ENCODE measurements at places on chromosomes 3 and 15.

- DNase-seq = no peak
These were observed 291.7 kb downstream of the SUCLG2 start for GRCh38 chr3:67362686-67363085.

- no peak for DNase-seq
These were observed 1086.9 kb downstream of the DIPK2A start for GRCh38 chr3:145058483-145058882.

DNA sequence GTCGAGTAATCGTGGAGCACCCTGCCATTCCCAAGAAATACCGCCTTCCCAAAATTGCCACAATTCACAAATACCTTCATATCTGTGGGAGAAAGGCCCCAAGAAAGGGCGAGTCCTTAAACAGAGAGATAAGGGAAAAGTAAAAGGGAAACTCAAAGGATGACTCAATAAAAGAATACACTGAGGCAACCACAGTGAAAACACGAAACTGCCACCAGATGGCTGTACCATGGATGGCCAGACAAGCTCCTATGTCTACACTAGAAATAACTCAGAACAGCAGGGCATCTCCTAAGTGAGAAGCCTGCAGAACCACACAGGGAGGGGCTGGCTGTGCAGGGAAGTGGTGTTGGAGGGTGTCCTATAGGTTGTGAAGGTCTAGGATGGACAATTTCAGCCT lies 25.0 kb downstream of the SRGAP3 start:
- no peak for DNase-seq

DNA sequence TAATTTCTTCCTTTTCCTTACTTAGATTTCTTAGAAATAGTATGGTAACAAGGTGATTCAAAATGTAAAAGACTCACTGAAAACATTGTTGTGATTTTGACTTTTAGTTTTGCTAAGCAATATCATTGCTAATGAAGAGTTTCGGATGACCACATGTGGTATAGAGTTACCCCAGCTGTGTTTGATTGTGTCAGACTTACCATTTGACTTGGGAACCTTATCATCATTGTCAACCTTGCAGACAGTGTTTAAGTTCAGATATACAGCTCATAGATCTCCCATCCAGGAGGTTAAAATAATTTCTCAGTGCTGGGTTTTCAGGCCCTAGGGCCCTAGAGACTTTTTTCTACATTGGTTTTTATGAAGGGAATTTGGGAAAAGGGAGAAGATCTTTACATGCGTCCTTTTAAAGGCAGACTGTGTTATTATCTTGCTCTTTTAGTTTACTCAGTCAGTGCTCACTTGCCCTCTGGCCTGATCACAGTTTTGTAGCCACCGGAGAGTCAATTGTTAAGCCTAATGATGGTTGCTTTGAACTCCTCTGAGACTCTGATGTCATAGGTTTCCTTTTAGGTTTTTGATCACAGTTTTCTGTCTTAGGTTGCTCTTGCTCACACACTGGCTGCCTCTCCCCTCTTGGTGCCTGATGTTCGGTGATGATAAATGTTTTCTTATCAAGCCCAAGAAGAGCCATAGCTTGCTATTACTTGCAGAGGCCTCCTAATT lies 133.5 kb upstream of the ZPLD1 start:
- DNase-seq = no peak

DNA sequence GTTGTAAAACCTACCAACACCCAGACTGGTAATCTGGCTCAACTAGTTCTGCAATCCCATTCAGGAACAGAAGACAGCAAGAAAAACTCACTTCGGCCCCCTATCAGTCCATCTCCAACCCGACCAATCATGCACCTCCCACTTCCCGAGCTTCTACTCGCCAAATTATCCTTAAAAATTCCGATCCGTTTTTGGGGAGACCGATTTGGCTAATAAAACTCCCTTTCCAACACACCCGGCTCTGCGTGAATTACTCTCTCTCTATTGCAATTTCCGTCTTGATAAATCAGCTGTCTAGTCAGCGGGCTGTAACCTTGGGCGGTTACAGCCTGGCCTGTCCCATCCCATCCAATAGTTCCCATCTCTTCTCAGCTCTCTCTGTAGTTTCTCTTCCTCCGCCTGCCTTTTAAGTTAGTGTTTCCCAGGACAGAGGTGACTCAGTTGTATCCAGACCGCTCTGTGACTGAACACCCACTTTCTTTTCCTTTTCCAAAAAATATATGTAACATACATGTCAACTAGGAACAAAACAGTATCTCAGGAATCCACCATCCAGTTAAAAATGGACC lies 780 bp upstream of the ACAD9 start:
- DNase-seq = no peak

DNA sequence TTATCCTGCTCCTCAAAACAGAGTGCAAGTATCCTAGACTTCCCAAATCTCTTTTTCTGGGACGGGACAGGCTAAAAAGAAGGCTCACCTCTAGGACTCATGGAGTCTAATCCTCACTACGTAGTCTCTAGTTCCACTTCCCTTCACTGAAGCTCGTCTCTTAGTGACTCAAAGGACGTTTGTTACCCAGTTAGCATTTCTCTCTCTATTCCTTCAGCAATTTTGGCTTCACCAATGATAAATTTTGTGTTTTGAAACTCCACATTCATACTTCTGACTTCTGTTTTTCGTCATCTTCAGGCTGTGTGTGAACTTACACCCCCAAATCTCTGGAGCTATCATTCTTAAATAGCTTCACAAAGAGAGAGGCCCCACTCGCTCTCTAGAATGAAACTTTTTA lies 627.1 kb downstream of the NAALADL2 start:
- no peak for DNase-seq
